ENCODE measurements at places on chromosomes 1 and 21. TPM values are rescaled to one million over a fixed set of nuclear protein-coding genes. Genes with fewer than 3 reads are reported as not detected.
A peak's percentile ranks its signal among the peaks of the same experiment; 100 is the strongest.

DNA sequence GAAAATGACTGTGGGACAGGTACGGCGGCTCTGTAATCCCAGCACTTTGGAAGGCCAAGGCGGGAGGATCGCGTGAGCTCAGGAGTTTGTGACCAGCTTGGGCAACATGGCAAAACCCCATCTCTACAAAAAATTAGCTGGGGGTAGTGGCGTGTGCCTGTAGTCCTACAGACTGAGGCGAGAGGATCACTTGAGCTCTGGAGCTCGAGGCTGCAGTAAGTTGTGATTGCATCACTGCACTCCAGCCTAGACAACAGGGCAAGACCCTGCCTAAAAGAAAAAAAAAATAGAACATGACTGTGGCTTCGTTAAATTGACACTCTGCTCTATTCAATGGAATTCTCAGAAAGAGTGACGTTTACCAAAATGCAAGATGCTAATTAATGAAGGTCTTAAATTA, 3.9 kb upstream of the DBT start:
- no peaks in the 10 kb centered on the region for H3K27me3 ChIP-seq
- H3K4me3 ChIP-seq = no peak overlapping the region
- no peaks in the 10 kb centered on the region for H3K36me3 ChIP-seq
- no peak overlapping the region for H3K27ac ChIP-seq

GRCh38 chr1:223006917-223007648, 136.0 kb downstream of the TLR5 start:
- no peak overlapping the region for H3K4me3 ChIP-seq
- H3K4me1 ChIP-seq = peaks cover 35% of the 10 kb centered on the region
- H3K36me3 ChIP-seq = peaks cover 46% of the 10 kb centered on the region
- H3K27me3 ChIP-seq = no peaks in the 10 kb centered on the region
- no peak for DNase-seq

DNA sequence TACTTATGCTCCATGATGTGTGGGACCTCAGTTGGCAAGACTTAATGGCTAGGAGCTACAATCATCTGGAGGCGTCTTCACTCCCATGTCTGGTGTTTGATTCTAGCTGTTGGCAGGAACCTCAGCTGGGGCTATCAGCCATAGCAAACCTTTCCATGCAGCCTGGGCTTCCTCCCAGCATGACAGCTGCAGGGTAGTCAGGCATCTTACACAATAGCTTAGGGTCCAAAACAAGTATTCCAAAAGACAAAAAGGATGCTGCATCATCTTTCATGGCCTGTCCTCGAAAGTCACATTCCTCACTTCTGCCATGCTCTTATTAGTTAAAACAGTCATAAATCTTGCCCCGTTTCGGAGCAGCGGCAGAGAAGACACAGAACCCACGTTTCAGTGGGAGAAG, 90.9 kb downstream of the LRRC8C start:
- peaks cover 10% of the 10 kb centered on the region for H3K27me3 ChIP-seq
- DNase-seq = no peak
- no peaks in the 10 kb centered on the region for H3K36me3 ChIP-seq
- no peak overlapping the region for H3K4me3 ChIP-seq

Gene BRINP3
- total RNA-seq = 0.09 TPM

GRCh38 chr1:2990376-2991115, 30.7 kb upstream of the ACTRT2 start:
- H3K4me3 ChIP-seq = no peak overlapping the region
- no peaks in the 10 kb centered on the region for H3K4me1 ChIP-seq
- H3K27me3 ChIP-seq = no peaks in the 10 kb centered on the region
- peaks cover 8% of the 10 kb centered on the region for H3K36me3 ChIP-seq
- DNase-seq = no peak
- no peak overlapping the region for H3K27ac ChIP-seq

Gene FCGR3B
- not detected for total RNA-seq

Gene HES2
- 0.98 TPM for total RNA-seq

- peaks cover 7% of the 10 kb centered on the region for H3K4me1 ChIP-seq
- H3K36me3 ChIP-seq = no peaks in the 10 kb centered on the region
- H3K27me3 ChIP-seq = peaks cover 25% of the 10 kb centered on the region
- DNase-seq = no peak
- no peak overlapping the region for H3K4me3 ChIP-seq
Observed at GRCh38 chr1:20348326-20348915, 57.7 kb downstream of the VWA5B1 start.

GRCh38 chr1:167344112-167344511, 123.4 kb downstream of the POU2F1 start:
- no peaks in the 10 kb centered on the region for H3K4me1 ChIP-seq
- H3K36me3 ChIP-seq = peaks cover 14% of the 10 kb centered on the region
- no peaks in the 10 kb centered on the region for H3K27me3 ChIP-seq
- no peak for DNase-seq
- no peak overlapping the region for H3K27ac ChIP-seq
- H3K4me3 ChIP-seq = no peak overlapping the region

DNA sequence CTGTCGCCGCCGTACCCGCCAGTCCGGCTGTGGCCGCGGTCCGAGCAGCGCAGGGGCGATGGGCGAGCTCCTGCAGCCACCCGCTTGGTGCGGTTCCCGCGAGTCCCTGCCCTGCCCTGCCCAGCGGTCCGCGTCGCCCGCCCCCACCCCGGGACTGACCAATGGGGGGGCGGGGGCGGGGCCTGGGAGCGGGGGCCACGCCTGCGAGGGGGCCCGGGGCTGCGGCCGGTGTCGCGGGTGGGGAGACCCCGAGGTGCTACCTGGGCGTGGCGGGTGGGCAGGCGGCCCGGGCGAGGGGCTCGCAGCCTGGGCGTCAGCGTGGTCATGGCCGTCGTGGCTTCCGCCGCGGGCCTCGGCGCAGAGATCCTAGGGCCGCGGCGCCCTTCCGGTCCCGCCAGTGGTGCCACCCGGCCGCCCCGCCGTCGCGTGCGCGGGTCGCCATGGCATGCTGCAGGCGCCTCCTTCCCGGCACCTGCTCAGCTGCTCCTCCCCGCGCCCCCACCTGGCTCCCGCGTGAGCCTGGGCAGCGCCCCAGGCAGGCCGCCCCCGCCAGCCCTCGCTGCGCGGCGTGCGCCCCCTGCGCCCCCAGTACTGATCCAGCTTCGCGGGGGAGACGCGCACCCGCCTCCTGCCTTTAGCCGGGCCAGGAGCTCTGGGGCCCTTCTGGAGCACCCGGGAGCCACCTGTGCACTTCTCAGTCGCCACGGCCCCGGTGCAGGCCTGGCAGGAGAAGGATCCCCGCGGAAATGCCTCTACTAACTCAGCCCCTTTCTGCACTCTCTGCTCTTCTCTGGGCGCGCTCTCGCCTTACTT, at the start of gene BMP8B:
TSS of gene BMP8B (minus strand) at position 108 of the 813 bp plus-strand sequence. CDS start 380 bp downstream, outside the sequence.
- peaks cover 3% of the 10 kb centered on the region for H3K4me1 ChIP-seq
- no peak within 1 kb of the TSS for H3K27ac ChIP-seq
- DNase-seq = no peak
- no peaks in the 10 kb centered on the region for H3K36me3 ChIP-seq

GRCh38 chr1:11335417-11336056, 62.5 kb downstream of the UBIAD1 start:
- DNase-seq = no peak
- H3K36me3 ChIP-seq = no peaks in the 10 kb centered on the region
- H3K4me3 ChIP-seq = no peak overlapping the region
- H3K4me1 ChIP-seq = peaks cover 33% of the 10 kb centered on the region
- H3K27me3 ChIP-seq = peaks cover 13% of the 10 kb centered on the region
- no peak overlapping the region for H3K27ac ChIP-seq

Gene MTF2
- total RNA-seq = 76.2 TPM

DNA sequence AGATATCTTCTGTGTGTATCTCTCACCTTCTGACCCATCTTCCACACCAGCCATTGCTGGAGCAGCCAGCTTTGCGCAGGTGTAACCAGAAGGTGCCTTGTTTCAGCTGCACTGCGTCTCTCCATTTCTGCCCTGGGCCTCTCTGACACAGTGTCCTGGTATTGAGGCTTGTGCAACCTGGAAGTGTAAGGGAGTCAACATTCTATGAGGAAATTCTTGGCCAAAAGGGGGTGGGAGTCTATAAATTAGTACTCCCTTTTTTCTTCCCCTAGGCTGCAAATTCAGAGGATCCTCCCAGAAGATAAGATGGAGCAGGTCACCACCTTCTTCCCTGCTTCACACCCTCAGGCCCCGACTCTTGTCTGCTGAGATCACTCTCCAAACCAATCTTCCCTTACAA, 109.1 kb downstream of the MRPS6 start:
- peaks cover 19% of the 10 kb centered on the region for H3K4me1 ChIP-seq
- H3K27me3 ChIP-seq = no peaks in the 10 kb centered on the region
- no peak for DNase-seq

Gene AK5
- total RNA-seq = not detected

- H3K4me3 ChIP-seq = no peak overlapping the region
- DNase-seq = no peak
- no peaks in the 10 kb centered on the region for H3K27me3 ChIP-seq
- no peaks in the 10 kb centered on the region for H3K36me3 ChIP-seq
Observed at GRCh38 chr1:191866155-191866554, 292.1 kb upstream of the RGS18 start.

DNA sequence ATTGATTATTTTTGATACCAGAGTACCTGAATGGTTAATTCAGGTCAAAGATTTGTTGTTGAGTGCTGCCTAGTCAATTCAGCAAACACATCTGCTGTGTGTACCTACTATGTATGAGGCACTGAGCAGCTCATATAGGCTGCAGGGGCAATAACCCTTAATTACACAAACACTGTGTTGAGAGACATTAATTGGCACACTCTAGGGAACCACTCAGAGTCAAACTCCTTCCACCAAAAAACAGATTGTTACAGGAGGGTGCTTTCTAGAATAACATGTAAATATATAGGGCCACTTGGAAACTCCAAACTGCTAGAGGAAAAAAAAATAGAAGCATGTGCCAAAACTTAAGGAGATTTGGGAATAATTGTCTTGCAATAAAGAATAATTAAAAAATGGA, 31.3 kb downstream of the UBE2U start:
- H3K4me1 ChIP-seq = peaks cover 17% of the 10 kb centered on the region
- no peak overlapping the region for H3K4me3 ChIP-seq
- DNase-seq = no peak
- peak overlapping the region; percentile 36 for H3K27ac ChIP-seq
- no peaks in the 10 kb centered on the region for H3K36me3 ChIP-seq

DNA sequence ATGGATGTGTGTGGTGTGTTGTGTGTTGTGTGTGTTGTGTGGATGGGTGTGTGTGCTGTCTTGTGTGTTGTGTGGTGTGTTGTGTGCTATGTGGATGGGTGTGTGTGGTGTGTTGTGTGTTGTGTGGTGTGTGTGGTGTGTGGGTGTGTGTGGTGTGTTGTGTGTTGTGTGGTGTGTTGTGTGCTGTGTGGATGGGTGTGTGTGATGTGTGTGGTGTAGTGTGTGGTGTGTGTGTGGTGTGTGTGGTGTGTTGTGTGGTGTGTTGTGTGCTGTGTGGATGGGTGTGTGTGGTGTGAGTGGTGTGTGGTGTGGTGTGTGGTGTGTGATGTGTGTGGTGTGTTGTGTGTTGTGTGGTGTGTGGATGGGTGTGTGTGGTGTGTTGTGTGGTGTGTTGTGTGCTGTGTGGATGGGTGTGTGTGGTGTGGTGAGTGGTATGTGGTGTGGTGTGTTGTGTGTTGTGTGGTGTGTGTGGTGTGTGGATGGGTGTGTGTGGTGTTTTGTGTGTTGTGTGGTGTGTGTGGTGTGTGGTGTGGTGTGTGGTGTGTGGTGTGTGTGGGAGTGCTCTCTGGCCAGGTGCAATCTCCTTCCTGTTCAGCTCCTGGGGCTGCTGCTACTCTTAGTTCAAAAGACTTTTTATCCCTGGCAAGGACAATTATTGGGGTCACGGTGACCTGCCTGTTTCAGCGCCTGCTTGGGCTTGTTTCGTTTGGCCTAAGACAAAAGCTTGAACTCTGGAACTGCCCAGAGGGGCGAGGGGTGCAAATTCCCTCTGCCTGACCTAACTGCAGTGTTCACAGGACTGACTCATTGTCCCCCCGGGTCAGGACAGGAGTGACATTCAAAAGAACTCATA, 101.1 kb downstream of the UBIAD1 start:
- no peak for DNase-seq
- H3K36me3 ChIP-seq = no peaks in the 10 kb centered on the region
- peaks cover 34% of the 10 kb centered on the region for H3K27me3 ChIP-seq
- no peaks in the 10 kb centered on the region for H3K4me1 ChIP-seq

Gene CELA3B
- not detected for total RNA-seq

DNA sequence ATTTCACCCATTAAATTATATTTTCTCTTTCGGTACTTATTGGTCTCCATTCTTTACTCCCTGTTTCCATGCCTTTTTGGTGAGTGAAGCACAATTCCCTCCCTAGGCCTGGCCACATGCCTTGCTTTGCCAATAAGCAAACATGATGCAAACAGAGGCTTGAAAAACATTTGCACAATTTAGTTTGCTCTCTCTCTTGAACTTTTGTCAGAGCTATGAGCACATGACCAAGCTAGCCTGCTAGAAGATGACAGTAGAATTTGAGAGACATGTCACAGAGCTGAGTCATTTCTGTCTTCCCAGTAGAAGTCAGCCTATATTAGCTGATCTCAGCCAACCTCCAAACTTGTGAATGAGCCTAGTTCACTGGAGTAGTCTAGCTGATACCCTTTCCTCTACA, 24.6 kb downstream of the ANGPTL3 start:
- no peak for DNase-seq
- peaks cover 5% of the 10 kb centered on the region for H3K4me1 ChIP-seq
- no peak overlapping the region for H3K27ac ChIP-seq

DNA sequence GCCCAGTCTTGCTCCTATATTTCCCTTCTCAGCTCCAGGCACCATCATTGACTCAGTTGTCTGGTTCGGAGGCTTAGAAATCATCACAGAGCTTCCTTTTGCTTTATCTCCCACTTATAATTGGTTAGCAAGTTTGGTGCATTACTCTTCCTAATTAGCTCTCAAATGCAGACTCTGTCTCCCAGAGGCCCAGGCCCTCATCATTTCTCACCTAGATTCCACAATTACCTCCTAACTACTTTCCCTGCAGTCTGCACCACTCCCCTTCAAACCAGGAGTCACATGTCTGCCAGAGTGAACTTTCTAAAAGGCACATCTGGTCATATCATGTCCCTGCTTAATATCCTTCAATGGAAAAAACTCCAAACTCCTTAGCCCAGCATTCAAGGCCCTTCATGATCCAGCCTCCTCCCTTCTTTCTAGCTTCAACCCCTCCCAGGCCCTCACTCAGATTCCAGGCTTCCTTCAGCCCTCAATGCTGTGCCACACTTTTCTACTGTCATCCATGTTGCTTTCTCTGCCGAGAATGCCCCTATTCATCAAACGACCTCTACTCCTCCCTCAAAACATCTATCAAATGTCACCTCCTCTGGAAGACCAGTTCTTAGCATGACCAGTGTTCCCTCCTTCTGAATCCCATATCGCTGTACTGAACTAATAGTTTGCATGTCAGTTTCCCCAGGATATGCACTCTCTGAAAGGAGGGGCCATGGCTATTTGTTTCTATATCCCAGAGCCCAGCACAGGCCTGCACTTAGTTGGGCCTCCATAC, 30.7 kb downstream of the SYT2 start:
- no peak for DNase-seq
- H3K27ac ChIP-seq = no peak overlapping the region
- H3K36me3 ChIP-seq = no peaks in the 10 kb centered on the region
- H3K27me3 ChIP-seq = peaks cover 63% of the 10 kb centered on the region

DNA sequence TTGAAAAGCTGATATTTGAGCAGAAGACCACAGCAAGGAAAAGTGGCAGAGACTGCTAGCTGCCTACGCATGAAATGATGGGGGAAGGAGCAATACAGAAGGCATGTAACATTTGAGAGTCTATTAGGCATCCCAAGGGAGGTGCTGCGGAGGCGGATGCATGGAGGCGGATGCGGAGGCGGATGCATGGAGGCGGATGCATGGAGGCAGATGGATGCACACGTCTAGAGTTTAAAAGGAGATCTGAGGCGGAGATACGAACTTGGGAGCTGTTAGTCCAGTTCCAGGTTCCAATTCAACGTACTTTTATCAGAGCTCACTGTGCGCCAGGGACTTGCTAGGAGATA, 744 bp upstream of the DDX20 start:
- peaks cover 22% of the 10 kb centered on the region for H3K4me1 ChIP-seq
- peak overlapping the region; percentile 94 for H3K4me3 ChIP-seq
- peaks cover 9% of the 10 kb centered on the region for H3K36me3 ChIP-seq
- H3K27me3 ChIP-seq = peaks cover 17% of the 10 kb centered on the region
- peak overlapping the region; percentile 99 for H3K27ac ChIP-seq
- peak; percentile 58 for DNase-seq

Gene FAM151A
- total RNA-seq = not detected

Gene COX20
- total RNA-seq = 29.3 TPM

All from mesothelial cell of epicardium (in vitro differentiated cells).